ENCODE measurements at places on chromosomes 2 and 18. TPM values are rescaled to one million over a fixed set of nuclear protein-coding genes. Genes with fewer than 3 reads are reported as not detected.

- no peak overlapping the region for H3K4me3 ChIP-seq
- no peaks in the 10 kb centered on the region for H3K36me3 ChIP-seq
- peaks cover 7% of the 10 kb centered on the region for H3K27me3 ChIP-seq
- no peak for DNase-seq
- no peak overlapping the region for H3K27ac ChIP-seq
Measured at GRCh38 chr2:238581126-238581525, 154.4 kb downstream of the ASB1 start.

- no peak for DNase-seq
- H3K4me1 ChIP-seq: no peaks in the 10 kb centered on the region
- no peaks in the 10 kb centered on the region for H3K36me3 ChIP-seq
- H3K27ac ChIP-seq: no peak overlapping the region
- H3K27me3 ChIP-seq: no peaks in the 10 kb centered on the region
Measured at GRCh38 chr2:122935506-122935905, 1089.6 kb upstream of the CNTNAP5 start.

GRCh38 chr2:113602869-113603466 lies 24.1 kb upstream of the RABL2A start:
- H3K4me1 ChIP-seq: peaks cover 6% of the 10 kb centered on the region
- DNase-seq: no peak
- H3K27ac ChIP-seq: peak overlapping the region; percentile 93
- H3K36me3 ChIP-seq: no peaks in the 10 kb centered on the region
- H3K4me3 ChIP-seq: peak overlapping the region; percentile 85
- no peaks in the 10 kb centered on the region for H3K27me3 ChIP-seq

DNA sequence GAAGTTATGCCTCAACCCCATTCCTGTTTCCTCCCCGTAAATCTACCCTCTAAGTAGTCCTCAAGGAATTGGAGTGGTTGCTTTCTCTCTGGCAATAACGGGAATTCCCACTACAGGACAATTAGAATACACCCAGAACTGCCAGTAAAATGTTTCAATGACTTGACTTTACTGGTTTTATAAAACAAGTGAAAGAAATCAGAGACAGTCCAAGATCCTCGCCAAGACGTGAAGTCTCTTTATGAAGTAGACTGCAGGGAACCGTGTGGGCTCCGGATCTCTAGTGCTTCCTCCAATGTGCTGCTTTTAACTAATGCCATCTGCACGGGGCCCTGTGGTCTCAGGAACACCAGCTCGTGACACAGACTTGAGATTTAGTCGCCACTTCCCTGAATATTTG lies 101.4 kb downstream of the CPO start:
- DNase-seq: no peak
- no peak overlapping the region for H3K4me3 ChIP-seq
- no peaks in the 10 kb centered on the region for H3K36me3 ChIP-seq

DNA sequence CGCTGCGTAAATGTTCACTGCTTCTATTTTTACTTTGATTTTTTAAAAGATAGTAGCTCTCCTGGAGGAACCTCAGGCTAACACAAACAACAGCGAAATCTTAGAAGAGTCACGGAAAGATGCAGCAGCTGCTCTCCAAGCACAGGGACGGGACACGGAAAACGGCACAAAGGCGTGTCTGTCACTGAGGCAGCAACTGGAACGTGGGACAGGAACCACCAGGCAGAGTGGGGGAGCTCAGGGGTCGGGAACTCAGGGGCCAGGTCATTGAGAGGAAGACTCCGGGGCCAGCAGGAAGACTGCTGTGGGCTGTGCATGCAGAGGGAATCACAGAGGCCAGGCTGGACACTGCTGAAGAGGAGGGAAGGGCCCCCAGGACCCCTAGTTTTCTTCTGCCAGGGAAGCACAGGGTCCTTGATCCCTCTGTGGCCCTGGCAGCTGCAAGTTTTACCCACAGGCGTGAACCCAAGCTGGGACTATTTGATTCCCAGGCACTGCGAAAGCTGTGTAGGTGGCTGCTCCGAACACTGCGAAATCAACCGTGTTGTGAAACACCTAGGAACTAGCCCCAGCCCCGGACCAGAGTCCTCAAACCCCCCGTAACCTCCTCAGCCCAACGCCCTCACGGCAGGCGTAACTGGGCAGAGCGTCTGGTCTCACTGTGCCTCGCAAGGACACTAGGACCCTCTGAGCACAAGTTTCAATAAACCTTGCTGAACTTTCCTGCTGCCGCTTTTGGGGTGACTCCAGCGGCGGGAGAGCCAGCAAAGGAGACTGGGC lies 263.0 kb downstream of the EIPR1 start:
- H3K36me3 ChIP-seq: no peaks in the 10 kb centered on the region
- H3K27ac ChIP-seq: no peak overlapping the region
- H3K27me3 ChIP-seq: no peaks in the 10 kb centered on the region
- DNase-seq: no peak
- no peak overlapping the region for H3K4me3 ChIP-seq
- no peaks in the 10 kb centered on the region for H3K4me1 ChIP-seq

DNA sequence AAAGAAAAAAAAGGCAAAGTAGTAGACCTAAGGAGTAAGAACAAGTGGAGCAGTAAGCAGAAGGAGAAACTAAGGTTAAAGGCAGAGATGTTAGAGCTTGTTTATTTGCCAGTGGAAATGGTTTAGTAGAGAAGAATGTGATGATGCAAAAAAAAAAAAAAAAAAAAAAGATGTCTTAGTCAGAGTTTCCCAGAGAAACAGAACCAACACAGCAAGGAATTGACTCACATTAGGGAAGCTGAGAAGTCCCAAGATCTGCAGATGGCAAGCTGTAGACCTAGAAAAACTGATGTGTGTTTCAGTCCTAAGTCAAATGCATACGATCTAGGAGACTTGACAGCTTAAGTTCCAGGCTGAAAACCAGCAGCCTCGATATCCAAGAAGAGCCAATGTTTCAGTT lies 1548.8 kb upstream of the LRRTM1 start:
- no peaks in the 10 kb centered on the region for H3K27me3 ChIP-seq
- H3K4me3 ChIP-seq: no peak overlapping the region
- no peak overlapping the region for H3K27ac ChIP-seq
- H3K36me3 ChIP-seq: no peaks in the 10 kb centered on the region
- DNase-seq: no peak

TANC1 gene
- total RNA-seq: 0.63 TPM

PSMA8 gene
- 1.3 TPM for total RNA-seq

TTR gene
- not detected for total RNA-seq

SP5 gene
- total RNA-seq: not detected
